ENCODE measurements at places on chromosomes 12 and 14.

DNA sequence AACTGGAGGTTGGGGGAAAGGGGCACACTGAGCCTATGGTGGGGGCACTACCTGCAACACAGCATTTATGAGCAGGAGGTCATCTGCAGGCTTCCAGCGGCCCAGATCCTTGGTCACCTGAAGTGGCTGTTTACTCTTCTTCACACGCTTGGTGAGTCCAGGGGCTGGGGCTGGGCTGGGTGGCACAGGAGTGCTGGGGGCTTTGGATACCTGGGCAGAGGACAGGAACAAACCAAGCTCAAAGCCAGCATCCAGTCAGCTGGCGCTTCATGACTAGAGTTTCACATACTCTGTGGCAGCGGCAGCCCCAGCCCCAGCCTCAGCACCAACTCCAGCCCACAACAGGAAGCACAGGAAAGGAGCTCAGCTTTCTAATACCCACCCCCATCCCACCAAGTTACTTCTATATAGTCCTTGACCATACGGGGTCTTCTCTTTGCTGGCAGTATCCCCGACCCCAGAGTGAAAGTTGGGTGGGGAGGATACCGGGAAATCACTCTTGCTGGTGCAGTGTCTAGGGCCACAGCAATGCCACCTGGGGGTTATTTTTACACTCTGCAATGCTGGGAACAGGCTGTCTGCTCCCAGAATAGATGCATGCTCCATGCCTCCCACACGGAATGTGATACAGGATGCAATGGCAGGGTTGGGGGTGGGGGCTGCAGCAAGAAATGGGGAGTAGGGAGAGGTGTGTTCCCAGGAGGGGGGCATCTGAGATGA is 3.1 kb downstream of the MCRS1 start:
- DNase-seq, result no peak

DNA sequence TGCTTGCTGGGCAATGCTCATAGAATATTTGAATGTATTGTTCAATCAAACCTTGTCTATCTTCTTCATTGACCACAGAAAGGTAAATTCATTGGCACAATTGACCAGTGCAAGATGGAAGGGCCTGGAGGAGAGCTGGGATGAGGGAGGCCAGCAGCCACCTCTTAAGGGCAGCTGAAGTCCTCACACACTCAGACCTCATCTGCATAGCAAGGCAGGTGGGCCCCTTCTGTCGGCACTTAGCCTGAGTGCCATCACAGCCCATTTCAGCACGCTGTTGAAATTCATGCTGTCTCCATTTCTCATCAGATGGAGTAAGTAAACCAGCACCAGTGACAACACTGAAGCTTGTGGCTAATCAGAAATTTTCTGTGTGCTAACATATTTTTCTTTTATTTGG is 25.4 kb upstream of the HMGA2 start:
- no peak for DNase-seq

DNA sequence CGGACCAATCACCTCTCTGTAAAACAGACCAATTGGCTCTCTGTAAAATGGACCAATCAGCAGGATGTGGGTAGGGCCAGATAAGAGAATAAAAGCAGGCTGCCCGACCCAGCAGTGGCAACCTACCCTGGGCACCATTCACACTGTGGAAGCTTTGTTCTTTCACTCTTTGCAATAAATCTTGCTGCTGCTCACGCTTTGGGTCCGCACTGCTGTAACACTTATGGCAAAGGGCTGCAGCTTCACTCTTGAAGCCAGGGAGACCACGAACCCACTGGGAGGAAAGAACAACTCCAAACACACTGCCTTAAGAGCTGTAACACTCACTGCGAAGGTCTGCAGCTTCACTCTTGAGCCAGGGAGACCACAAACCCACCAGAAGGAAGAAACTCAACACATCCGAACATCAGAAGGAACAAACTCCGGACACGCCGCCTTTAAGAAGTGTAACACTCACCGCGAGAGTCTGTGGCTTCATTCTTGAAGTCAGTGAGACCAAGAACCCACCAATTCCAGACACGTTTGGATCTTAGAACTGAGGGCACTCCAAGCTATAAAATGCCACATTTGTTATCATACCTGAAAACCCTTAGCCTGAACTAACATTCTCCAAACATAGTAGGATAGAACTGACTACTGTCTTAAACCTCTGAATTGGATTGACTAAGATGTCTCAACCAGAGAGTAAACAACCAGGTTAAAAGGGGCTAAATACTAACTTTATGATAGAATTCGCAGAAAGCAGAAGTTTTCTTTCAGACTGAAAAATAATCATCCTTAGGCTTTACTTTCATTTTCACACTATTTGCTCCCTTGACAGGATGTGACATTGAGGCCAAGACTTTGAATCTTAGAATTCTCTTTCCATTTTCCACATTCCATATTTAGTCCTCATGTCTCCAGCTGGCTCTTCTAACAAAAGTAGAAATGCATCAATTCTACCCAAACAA is 33.6 kb downstream of the CDKL1 start:
- DNase-seq, result no peak

GRCh38 chr14:50447461-50447860 is 50.8 kb upstream of the CDKL1 start:
- DNase-seq, result no peak

- no peak for DNase-seq
Measured at GRCh38 chr12:6539314-6539682, 5.0 kb downstream of the GAPDH start.

- DNase-seq, result no peak
Measured at GRCh38 chr14:87547536-87547935, 445.4 kb downstream of the GALC start.

- DNase-seq, result no peak
Measured at GRCh38 chr14:68139431-68140075, 320.0 kb downstream of the RAD51B start.
